ENCODE measurements at places on chromosomes 4 and X.

DNA sequence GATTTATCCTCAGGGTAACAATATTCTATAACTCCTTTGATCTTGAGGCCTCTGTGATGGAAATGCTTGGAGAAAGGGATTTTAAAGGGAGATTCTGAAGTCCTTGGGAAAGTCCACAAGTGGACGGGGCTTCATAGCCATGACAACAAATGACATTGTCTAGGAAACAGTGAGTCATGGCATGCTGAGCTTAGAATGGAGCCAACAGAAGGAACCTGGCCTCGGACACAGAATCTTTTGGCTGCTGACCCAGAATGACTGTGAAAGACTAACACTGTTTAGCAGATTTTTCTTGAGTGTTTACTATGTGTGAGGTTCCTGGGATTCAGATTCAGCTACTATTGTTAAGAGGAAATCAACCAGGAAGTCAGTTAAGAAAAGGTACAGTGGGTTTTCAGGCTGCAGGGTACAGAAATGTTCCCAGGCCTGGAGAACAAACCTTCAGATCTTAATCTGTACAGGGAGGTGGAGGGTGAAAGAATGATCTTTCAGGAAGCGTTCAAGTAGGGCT lies 18.1 kb upstream of the CXCL2 start:
- no peak for DNase-seq

GRCh38 chr4:76485450-76485849 lies 50.4 kb downstream of the SHROOM3 start:
- no peak for DNase-seq

GRCh38 chrX:74521961-74522751 lies 92.3 kb downstream of the RLIM start:
- DNase-seq = no peak

GRCh38 chr4:75016472-75016871 lies 83.6 kb downstream of the PARM1 start:
- DNase-seq = no peak

GRCh38 chr4:23058165-23058776 lies 365.5 kb downstream of the GBA3 start:
- DNase-seq = no peak

GRCh38 chr4:46073778-46074177 lies 50.1 kb downstream of the GABRG1 start:
- DNase-seq = no peak

GRCh38 chr4:135032670-135033069 lies 831.1 kb upstream of the PABPC4L start:
- no peak for DNase-seq

- no peak for DNase-seq
Measured at GRCh38 chr4:165583341-165583740, 204.5 kb downstream of the CPE start.

- no peak for DNase-seq
Measured at GRCh38 chr4:41696763-41697162, 51.8 kb downstream of the PHOX2B start.

DNA sequence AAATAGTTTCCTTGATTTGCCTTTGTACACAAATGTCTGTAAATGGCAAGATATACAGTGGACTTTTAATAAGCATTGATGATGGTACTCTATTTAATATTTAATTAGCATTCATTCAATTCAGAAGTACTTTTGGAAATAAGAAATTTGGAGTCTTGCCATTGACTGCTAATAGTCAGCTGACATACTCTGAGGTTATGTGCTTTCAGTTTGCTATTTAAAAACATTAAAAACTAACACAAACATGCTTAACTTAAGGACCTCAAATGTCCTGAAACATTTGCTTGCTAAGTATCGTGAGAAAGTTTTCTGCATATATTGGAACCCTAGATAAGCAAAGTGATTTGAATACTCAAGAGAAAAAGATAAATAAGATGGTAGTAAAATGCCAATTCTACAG lies 64.6 kb downstream of the REELD1 start:
- no peak for DNase-seq

DNA sequence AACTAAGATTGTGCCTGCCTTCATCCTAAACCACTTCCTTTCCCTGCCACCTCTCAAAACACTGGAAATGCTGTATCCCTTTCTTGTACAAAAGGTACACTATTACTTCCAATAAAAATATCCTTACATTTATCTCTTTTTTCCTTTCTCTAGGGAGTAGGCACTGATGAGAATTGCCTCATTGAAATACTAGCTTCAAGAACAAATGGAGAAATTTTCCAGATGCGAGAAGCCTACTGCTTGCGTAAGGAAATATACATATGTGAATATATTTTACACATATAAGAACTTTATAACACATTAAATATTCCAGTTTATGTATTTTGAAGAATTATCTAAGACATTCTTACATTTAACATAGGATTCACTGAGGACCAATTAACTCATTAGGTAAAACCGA lies 71.7 kb downstream of the ANXA10 start:
- no peak for DNase-seq

DNA sequence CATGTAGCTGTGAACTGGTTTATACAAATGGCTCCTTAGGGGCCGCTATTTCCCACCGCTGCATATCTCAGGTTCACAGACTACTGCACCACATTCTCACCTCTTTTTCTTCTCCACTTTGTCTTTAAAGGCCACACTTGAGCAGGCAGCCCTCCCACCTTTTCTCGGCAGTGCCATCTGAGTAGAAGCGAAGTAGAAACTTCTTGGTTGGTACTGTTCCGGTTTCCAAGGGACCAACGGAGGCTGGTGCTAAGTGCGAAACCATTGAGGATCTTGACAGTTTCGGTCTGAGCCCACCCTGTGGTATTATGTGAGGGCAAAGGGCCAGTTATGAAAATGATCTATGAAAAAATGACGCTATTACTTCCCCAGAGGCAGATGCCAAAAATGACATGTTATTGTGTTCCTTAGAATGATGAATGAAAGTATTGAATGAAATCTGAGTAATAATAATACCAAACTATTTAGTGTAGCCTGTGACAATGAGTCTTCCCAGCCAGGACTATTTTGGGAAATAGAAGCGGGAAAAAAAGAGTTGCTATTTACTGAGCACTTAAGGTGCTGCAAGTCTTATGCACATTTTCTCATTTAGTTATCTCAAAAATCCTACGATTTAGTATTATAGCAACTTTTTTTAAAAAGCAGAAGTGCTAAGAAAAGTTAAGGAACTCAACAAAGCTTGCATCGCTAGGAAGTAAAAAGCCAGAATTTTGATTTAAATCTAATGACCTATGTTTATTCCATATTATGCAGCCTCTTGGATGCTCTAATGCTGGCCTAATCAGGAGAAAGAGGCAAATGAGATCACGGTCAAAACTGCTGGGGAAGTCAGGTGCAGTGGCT lies 29.6 kb upstream of the CHRNA9 start:
- peak; percentile 51 for DNase-seq

DNA sequence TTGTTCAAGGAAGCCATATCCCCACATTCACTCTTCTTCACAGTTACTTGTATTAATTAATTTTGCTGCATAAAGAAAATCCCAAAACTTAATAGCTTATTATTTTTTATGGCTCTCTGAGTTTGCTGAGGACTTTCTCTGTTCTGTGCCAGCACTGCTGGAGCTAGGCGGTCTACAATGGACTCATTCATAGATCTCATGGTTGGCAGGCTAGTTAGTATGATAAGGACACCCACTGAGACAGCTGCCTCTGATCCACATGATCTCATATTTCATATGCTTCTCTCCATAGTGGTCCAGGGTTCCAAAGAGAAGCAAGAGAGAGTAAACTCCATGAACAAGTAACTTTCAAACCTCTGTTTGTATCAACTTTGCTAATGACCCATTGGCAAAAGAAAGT lies 170.2 kb downstream of the ADGRA3 start:
- no peak for DNase-seq

GRCh38 chrX:97854086-97854485 lies 970.4 kb downstream of the RPA4 start:
- DNase-seq = no peak

DNA sequence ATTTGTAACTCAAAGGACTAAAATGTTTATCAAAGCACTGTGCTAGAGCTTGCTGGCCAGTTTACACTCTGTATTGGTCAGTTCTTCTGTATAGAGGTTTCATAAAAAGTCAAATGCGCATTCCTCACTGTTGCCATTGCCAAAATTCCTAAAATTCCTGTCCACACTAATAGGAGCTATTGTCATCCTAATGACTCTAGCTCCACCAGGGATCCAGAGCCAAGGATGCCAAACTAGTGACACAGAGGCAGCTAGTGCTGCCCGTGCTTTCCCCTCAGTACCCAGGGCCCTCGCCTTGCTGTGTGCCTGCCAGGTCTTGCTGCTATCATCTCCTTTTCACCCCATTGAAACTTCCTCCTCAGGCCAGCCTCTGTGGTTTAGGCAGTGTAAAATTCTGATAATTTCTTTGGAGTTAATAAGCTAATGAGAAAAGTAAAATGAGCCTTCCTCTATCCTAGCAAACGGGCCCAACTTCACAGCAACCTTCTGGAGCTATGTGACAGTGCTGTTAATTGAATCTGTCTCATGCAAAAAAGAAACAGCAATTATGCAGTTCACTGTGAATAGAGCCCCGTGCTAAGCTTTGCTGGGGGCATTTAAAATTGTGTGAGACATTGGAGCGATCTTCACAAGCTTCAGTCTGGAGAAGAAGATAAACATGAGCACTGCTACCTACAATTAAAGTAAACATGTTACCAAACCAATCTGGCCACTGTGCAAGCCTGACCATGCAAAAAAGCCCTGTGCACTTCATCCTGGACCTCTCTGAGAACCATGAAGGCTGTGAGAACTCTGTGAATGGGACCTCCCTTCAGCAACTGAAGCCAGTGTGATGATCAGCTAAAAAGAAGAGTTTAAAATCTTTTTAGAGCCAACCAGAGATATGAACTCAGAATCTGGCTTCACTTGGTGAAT lies 43.1 kb upstream of the FGF2 start:
- DNase-seq = no peak

- DNase-seq = no peak
Measured at GRCh38 chr4:172412851-172413580, 599.8 kb downstream of the GALNTL6 start.

- no peak for DNase-seq
Measured at GRCh38 chr4:97548943-97549583, 594.2 kb downstream of the STPG2 start.

- DNase-seq = no peak
Measured at GRCh38 chr4:120630427-120630826, 292.1 kb downstream of the PRDM5 start.

- no peak for DNase-seq
Measured at GRCh38 chrX:18577400-18577799, 94.5 kb downstream of the RS1 start.

- DNase-seq = no peak
Measured at GRCh38 chrX:14274691-14275090, 245.0 kb upstream of the GEMIN8 start.

GRCh38 chr4:68348577-68348976 lies 1.3 kb downstream of the YTHDC1 start:
- no peak for DNase-seq

DNA sequence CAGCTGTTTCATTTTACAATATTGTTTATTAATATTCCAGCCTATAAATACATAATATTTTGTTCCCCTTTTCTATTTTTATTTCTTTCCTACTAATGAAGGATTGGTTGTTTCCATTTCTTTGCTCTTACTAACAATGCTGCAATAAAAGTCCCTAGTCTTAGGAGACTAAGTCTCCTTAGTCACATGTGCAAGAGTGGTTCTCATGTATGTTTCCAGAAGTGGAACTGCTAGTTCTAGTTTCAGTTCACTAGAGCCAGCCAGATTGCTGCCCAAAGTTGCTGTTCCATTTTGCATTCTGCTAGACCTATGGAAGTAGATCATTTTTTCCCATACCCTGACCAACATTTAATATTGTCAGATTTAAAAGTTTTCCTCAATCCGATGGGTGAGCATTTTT lies 44.3 kb downstream of the CNGA1 start:
- DNase-seq = no peak

DNA sequence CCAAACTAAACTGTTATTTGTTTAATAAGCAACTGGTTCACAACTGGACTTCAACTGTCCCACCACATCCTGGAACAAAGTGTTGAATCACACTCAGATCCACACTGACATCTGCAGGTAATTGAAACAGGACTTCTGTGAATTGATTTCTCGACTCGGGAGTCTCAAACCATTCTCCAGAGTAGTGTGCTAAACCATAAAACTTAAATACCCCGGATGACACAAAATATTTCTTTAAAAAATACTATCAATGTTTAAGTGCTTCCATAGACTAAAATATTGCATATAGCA lies 95.4 kb upstream of the PLAC1 start:
- DNase-seq = no peak

DNA sequence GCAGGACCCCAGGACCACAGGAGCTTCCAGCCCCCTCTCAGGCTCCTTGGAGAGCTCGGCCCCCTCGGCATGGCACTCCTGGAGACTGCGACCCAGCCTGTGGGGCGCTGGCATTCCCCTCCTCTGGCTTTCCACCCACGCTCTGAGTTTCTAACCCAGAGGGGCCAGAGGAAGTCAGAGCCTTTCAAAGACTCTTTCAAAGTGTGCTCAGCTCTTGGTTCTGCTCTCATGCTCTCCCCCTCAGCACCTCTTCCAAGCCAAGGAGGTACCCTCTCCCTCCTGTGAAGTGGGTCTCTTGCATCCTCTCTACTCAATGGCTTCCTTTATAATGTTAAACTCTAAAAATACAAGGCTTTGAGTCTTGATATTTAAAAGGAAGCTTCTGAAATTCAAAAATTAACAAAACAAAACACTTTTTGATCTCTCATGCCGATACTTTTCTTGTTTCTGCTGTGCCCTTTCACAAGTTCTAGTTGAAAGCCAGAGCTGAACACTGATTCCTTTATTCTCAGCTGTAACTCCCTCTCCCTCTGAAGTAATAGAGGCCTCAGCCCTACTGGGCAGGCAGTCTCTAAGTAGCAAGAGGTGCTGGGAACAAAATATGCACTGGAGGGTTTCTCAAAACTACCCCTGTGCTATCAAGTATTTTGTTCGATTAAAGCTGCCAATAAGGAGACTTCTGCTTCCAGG lies 82.8 kb downstream of the NAT8L start:
- peak; percentile 5 for DNase-seq

DNA sequence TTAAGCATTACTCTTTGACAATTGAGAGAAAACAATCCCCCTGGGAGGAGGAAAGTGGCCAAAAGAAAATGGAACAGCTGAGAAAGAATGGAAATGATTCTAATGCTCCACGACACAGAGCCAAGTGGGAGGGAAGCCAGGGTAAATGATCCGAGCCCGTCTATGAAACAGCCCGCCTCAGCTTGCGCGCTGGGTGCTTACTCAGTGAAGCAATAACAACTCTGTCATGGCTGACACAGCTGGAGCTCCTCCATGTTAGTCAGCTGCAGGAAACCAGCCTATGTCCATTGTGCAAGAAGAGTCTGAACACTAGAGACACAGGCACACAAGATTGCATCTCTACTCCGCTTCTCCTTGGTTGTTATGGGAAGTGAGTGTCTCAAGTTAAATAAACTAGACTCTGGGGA lies 19.3 kb downstream of the NOA1 start:
- DNase-seq = no peak
